CD4-positive, alpha-beta T cell treated with Interleukin-17A for 1 hour (primary cell): ENCODE measurements at places on chromosomes 4 and X.

DNA sequence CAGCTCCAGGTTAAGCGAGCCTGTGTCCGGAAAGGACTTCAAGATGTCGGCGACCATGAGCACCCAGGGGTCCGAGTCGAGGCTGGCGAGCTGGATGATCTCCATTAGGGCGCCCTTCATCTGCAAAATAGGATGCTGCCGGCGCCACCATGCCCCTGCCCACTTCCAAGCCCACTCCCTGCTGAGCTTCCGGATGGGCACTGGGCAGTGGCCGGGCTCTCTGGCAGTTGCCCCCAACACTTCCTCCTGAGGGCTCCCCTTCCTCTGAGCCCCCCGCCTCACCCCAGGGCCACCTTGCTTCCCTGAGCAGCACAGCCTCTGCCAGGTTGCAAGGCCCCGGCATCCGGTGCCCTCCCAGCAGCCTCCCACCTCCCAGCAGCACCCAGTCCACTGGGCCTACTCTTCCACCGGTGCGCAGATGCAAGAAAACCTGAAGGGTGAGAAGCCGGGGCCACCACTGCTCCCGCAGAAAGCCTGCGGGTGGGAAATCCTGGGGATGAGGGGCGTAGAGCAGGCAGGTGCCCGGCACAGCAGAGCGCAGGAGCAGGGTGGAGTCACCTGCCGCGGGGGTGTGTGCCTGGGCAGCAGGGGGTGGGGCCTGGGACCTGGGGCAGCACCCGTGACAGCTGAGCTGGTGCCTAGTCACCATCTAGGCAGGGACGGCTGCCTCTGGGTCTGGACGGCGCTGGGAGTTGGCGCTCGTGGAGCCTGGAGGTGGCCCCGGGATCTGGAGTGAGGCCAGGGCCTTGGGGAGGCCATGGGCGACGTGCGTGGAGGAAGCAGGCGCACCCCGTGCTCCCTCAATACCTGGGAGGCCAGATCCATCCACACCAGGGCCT is 17.0 kb downstream of the NELFA start:
- DNase-seq: no peak

- DNase-seq: peak; percentile 50
Observed at GRCh38 chr4:72302981-72303704, 265.9 kb downstream of the ADAMTS3 start.

DNA sequence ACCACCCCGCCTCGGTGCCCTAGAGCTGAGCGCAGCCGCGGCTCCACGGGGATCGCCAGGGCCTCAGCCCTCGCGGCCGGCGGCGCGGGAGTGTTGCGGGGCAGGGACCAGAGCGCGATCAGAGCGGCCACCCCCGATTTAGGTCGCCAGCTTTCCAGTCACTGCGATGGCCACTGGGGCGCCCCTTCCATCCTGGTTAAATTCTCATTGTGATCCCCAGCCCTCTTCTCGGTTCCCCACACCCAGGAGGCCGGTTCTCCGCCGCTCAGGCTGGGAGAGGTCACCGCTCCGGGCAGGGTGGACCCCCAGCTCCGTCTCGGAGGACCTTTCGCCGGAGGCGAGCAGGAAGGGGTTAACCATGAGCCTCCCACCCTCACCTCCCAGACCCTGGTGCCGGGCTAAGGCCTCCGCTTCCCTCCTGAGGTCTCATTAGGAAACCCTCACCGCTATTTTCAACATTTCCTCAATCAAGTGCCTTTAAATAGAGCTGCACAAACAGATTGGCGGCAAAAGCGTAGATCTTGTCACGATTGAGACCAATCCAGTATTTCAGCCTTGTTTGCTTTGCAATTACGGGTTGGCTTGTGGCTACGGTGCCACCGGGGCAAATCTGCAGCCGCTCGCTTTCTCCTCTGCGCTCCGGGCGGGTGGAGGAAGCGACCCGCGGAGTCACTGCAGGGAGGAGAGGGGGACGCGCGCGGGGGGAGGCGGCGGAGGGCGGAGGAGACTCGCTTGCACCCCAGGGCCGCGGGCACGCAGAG is 8.3 kb upstream of the HAND2 start:
- DNase-seq: no peak

GRCh38 chrX:13483773-13484172 is 85.6 kb upstream of the EGFL6 start:
- peak; percentile 31 for DNase-seq

DNA sequence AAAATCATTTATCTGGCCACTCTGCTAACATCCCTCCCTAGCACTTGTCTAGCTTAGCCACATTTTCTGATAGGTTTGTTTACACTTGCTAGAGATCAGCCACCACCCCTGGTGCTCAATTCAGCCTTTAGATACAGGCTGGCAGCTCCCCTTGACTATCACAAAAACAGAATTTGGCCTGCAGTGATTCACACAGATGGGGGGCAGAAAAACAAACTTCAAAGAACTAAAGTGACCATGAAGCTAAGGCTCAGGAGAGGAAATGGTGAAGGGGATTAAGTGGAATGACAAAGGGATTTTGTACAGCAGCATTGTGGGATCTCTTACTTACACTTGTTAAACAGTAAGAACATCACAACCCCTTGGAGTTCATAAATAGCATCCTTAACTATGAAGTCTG is 1718.0 kb upstream of the PCDH7 start:
- no peak for DNase-seq

DNA sequence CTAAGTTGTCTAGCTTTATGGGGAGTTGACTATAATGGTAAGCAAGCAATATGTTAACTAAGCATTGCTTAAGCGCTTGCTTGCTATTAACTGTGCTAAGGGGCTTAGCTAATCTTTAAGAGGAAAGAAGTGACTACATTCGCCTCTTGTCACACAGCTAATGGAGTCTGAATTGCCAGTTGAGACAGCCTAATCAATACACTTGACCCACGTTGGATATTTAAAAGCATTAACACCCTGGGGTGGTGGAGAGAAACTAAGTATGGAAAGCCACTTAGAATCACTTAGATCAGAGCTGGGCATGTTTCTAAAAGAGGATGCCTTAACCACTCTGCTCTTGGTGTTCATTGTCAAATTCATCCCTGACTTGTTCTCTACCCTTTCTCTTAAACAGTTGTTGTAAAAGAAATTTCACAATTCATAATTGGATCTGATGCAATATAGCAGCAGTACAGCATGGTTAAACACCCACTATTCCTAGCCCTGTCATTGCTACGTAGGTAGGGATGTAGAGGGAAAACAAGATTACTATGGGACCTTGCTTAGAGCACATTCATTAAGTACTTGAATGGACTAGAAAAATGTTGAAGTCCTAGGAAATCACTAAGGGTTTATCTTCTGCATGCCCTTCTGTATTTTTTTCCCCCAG is 3.5 kb downstream of the ZAR1 start:
- no peak for DNase-seq
